ENCODE measurements at places on chromosomes 1 and 21.

DNA sequence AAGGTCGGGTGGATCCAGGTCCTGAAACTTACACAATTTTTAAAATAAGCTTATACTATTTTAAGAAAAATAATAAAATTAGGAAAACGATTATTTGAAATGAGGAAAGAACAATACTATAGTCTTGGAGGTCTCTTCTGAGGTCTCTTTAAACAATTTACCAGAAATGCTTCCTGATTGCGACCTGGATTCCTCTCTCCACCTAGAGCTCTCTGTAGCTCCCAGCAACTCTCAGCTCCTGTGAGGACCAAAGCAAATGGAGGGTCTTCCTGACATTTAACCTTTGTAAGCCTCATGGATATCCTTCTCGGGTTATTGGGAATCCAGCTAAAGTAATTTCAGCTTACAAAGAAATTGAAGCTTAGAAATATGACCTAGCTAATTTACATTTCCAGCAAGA lies 886 bp downstream of the BTBD8 start:
- DNase-seq, result no peak

DNA sequence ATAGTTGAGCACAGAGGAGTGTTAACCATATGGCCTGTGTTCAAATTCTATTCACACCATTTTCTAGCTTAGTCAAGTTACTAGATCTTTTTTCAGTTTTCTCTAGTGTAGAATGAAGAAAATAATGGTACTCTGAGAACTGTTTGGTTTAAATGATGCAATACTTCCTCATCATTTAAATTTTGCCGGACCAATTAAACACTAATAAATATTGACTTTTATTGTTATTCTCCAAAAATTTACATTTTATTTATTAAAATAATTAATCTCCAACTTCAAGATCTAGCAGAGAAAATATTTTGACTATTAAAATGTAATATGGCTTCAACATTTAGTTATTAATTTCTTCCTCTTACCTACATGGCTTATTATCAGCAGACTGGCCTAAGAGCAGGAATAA lies 123.1 kb downstream of the OLFM3 start:
- DNase-seq, result no peak

DNA sequence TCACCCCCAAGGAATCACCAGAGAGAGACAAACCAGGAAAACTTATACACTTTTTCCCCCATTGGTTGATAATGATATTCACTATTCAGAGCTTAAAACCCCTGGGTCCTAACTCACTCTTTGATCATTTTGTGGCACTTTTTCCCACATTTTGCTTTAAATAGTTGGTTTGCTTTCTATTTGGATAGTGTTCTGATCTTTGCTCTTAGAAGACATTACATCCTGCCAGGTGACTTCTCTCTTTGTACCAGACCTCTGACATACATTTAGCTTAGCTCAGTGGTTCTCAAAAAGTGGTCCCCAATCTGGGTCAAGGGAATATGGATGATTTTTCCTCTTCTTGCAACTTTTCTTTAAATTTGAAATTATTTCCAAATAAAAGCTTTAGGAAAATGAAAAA lies 228.4 kb downstream of the RPS6KC1 start:
- no peak for DNase-seq

- DNase-seq, result no peak
Observed at GRCh38 chr1:61844006-61844405, 101.7 kb downstream of the PATJ start.

- no peak for DNase-seq
Observed at GRCh38 chr1:178412400-178412770, 84.4 kb downstream of the CLEC20A start.

Data from ecto neural progenitor cell (in vitro differentiated cells).